Hair follicle dermal papilla cell (primary cell): ENCODE measurements at places on chromosomes 12 and 14. TPM values are rescaled to one million over a fixed set of nuclear protein-coding genes. Genes with fewer than 3 reads are reported as not detected.

Gene WNT5B
- total RNA-seq, result 312 and 507 TPM in 2 replicates

Gene TMEM119
- total RNA-seq, result 904 and 1,008 TPM in 2 replicates

Gene EML5
- 0.12 and 0.81 TPM in 2 replicates for total RNA-seq

Gene FAIM2
- total RNA-seq, result 0.97 and 1.5 TPM in 2 replicates

Gene TAS2R42
- total RNA-seq, result not detected in 2 replicates

Gene TAS2R20
- total RNA-seq, result 3.3 and 7.5 TPM in 2 replicates

Gene TMEM121
- total RNA-seq, result 5.8 and 7.6 TPM in 2 replicates

Gene MDP1
- 13.1 and 15.1 TPM in 2 replicates for total RNA-seq

Gene OR4K2
- total RNA-seq, result not detected in 2 replicates

Gene SLC38A1
- 5.8 and 13.3 TPM in 2 replicates for total RNA-seq

Gene SRGAP1
- total RNA-seq, result 23.7 and 26.7 TPM in 2 replicates

Gene OR6C2
- total RNA-seq, result not detected in 2 replicates

Gene GPR68
- total RNA-seq, result 3.4 and 6.3 TPM in 2 replicates

Gene PPM1H
- total RNA-seq, result 0.49 and 0.85 TPM in 2 replicates

Gene SPATA7
- total RNA-seq, result 15.1 and 16.9 TPM in 2 replicates

Gene IFI27
- total RNA-seq, result 82.3 and 282 TPM in 2 replicates

Gene KRT85
- not detected in 2 replicates for total RNA-seq

Gene PXMP2
- total RNA-seq, result 13.7 and 15.4 TPM in 2 replicates

Gene SLC17A8
- not detected in 2 replicates for total RNA-seq

Gene OR4E2
- not detected in 2 replicates for total RNA-seq

Gene STAC3
- total RNA-seq, result 0.81 TPM in 1 of 2 replicates, not detected in the other

Gene BBOF1
- 9.4 and 14.0 TPM in 2 replicates for total RNA-seq

Gene SDSL
- total RNA-seq, result 2.3 and 3.6 TPM in 2 replicates

Gene CCDC175
- not detected in 2 replicates for total RNA-seq

Gene EGLN3
- 0.12 and 0.32 TPM in 2 replicates for total RNA-seq

Gene ORAI1
- 7.7 and 9.9 TPM in 2 replicates for total RNA-seq

Gene SLC38A4
- 7.5 and 11.0 TPM in 2 replicates for total RNA-seq

Gene PPFIA2
- total RNA-seq, result 2.7 and 5.4 TPM in 2 replicates

Gene SDS
- total RNA-seq, result not detected in 2 replicates

Gene SALL2
- total RNA-seq, result 2.7 and 4.7 TPM in 2 replicates

Gene HECTD4
- total RNA-seq, result 22.3 and 32.9 TPM in 2 replicates

Gene NKX2-1
- total RNA-seq, result not detected in 2 replicates

Gene PLEKHD1
- under 0.01 and 0.24 TPM in 2 replicates for total RNA-seq

Gene GLIPR1L1
- not detected in 2 replicates for total RNA-seq

Gene FERMT2
- total RNA-seq, result 178 and 206 TPM in 2 replicates

Gene SERPINA10
- total RNA-seq, result not detected in 2 replicates

Gene FAM181A
- not detected in 2 replicates for total RNA-seq

Gene SYCP3
- 0.16 TPM in 1 of 2 replicates, not detected in the other for total RNA-seq

Gene LRRC23
- 6.9 and 8.9 TPM in 2 replicates for total RNA-seq

Gene C12orf76
- 3.0 and 5.5 TPM in 2 replicates for total RNA-seq

Gene DNAH10
- total RNA-seq, result 0.36 and 0.81 TPM in 2 replicates

Gene AGAP2
- total RNA-seq, result 0.49 and 0.73 TPM in 2 replicates

Gene PLEKHG7
- total RNA-seq, result not detected in 2 replicates

Gene TEAD4
- 18.9 and 26.1 TPM in 2 replicates for total RNA-seq

Gene RAD9B
- total RNA-seq, result 0.65 and 0.97 TPM in 2 replicates

Gene DPF3
- 12.5 and 17.2 TPM in 2 replicates for total RNA-seq

Gene AICDA
- not detected in 2 replicates for total RNA-seq

Gene BCL2L14
- not detected in 2 replicates for total RNA-seq

Gene RILPL1
- 15.2 and 16.6 TPM in 2 replicates for total RNA-seq

Gene GLIPR1L2
- total RNA-seq, result 0.16 and 0.85 TPM in 2 replicates
